Naive thymus-derived CD8-positive, alpha-beta T cell (primary cell): ENCODE measurements at places on chromosomes 12 and 14.

DNA sequence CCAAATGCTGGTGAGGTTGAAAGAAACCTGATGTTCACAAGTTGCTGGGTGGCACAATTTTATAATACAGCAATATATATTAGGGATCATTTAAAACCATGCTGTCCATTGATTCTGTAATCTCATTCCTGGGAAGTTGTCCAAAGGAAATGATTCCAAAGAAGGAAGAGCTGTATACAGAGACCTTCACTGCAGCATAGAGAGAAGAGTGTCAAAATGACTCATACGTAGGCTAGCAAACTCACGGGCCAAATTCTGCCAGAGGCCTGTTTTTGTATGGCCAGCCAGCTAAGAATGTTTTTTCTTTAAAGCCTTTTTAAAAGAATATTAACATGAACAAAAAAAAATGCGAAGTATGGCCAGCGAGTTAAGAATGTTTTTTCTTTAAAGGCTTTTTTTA, 69.2 kb upstream of the MED13L start:
- DNase-seq, result no peak

DNA sequence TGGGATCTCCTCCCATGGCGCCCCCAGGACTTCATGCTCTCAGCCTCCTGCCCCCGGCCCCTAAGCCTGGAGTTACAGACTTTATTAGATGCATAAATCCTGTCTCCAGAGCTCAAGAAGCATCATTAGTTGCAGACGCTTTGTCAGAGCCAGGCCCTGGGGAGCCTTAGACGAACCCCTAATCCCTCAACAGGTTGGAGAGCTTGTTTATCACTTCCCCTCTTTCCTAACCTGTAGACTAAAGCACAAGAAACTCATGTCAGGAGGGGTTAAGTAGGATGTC, 260 bp upstream of the NPFF start:
- no peak for DNase-seq

- no peak for DNase-seq
Measured at GRCh38 chr12:89154743-89155499, 197.4 kb downstream of the DUSP6 start.

DNA sequence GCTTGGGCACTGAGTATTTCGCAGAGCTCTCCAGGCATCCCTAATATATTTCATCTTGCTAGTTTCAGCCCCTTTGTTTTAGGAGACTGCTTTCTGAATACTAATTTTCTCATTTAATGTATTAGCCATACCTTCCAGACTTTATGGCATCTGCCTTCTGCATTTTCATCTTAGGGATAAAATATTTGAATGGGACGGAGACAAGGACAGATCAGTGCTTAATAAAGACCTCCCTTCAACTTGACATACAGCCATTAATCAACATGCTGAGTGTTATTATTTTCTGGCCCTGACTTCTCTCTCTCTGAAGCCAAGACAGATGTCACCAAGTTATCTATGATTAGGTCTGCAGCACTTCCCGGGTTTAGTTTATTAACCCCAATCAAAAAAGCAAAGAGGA, 42.4 kb downstream of the CACNA2D4 start:
- no peak for DNase-seq

- no peak for DNase-seq
Measured at GRCh38 chr14:97299661-97300060, 502.5 kb downstream of the VRK1 start.

DNA sequence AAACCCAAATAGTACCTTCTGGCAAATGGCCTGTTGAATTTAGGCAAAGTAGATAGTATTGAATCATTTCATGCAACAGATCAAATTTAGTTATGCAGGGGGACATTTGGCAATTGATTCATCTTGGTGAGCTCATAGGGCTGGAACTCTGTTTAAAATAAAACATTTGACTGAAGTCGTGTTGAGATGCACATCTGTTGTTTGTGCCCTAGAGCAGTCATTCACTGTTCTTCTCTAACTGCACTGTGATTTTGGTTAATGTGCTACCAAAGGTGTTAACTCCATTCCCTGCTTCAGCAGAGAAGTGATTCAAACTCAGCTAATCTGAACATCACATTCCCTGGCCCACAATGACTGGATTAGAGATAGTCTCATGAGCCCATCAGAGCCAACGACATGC, 44.0 kb upstream of the CSRP2 start:
- no peak for DNase-seq
